ENCODE measurements at places on chromosomes 2 and 18. TPM values are rescaled to one million over a fixed set of nuclear protein-coding genes. Genes with fewer than 3 reads are reported as not detected.

G6PC2 gene
- not detected for total RNA-seq

RAMP1 gene
- 19.5 TPM for total RNA-seq

ALLC gene
- total RNA-seq, result not detected

LAMA3 gene
- total RNA-seq, result 1.2 TPM

NOL4 gene
- total RNA-seq, result not detected
